ENCODE measurements at places on chromosomes 2 and 18. TPM values are rescaled to one million over a fixed set of nuclear protein-coding genes. Genes with fewer than 3 reads are reported as not detected.

DNA sequence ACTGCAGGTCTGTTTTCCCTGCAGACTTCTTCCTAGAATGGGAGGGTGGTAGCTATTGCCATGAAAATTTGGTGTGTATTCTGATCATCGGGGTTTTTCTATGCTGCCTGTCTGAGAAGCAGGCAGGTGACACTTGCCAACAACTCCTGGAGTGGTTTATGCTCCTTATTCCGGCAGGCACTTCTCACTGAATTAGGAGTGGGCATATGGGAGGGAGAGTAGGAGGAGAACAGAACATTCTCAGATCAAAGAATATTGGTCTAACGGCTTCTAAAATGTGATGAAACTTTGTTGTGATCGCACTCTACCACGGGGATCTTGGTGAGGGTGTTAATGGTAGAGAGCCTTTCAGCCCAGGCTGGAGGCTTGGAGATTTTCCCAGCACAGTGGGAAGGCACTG lies 480.8 kb downstream of the PLCL1 start:
- no peak for DNase-seq

DNA sequence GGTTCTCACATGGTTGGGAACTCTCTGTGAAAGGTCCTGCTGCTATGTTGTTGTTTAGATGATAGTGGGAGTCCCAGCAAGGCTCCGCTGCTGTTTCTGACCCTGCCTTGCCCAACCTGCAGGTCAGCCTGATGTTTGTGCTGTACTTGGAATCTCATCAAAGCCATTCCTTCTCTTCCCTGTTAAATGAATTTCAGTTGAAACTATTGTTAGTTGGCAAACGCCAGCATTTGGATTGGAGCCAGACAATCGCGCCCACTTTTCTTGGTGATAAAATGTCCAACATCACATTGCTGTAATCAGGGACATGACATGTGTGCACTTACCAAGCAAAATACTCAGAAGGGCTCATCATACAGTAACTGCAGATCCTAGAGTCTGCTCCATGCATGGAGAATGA lies 12.8 kb upstream of the TWSG1 start:
- DNase-seq = no peak

Gene COL4A4
- total RNA-seq = 0.36 TPM

Gene MAL
- not detected for total RNA-seq

Gene CD207
- total RNA-seq = not detected

Data from osteoblast (primary cell).